ENCODE measurements at places on chromosomes 6 and 20.

GRCh38 chr6:152372945-152373344 is 264.2 kb downstream of the SYNE1 start:
- DNase-seq: no peak

DNA sequence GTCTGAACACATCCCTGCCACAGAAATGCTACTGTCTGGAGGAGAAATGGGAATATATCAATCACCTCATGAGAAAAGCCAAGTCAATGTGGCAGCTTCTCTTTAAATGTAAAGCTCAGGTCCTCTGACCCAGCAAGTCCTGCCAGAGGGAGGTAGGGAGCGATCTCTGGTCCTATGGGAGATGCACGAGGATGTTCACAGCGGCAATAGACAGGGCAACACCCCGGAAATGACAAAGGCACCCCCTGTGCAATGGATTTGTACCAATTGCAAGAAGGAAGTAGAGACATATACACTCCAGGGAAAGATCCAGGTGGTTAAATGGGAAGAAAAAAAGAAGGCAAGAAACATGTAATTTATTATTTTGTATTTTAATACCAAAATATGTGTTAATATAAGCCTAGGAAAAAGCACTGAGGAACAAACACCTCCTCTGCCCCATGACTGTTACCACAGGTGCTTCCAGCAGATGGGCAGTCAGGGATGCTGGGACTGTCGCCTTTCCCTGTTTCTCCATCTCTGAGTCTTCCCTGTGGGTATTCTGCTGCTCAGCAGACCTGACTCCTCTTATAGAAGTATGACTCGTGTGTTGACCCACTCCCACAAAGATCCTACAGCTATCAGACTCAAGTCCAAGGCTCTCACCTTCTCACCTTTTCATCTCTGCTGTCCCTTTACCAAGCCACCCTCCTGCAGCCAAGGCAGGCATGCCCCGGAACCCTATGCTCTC is 20.8 kb downstream of the ATP9A start:
- DNase-seq: no peak

- DNase-seq: no peak
Measured at GRCh38 chr6:16474772-16475493, 236.5 kb downstream of the GMPR start.

DNA sequence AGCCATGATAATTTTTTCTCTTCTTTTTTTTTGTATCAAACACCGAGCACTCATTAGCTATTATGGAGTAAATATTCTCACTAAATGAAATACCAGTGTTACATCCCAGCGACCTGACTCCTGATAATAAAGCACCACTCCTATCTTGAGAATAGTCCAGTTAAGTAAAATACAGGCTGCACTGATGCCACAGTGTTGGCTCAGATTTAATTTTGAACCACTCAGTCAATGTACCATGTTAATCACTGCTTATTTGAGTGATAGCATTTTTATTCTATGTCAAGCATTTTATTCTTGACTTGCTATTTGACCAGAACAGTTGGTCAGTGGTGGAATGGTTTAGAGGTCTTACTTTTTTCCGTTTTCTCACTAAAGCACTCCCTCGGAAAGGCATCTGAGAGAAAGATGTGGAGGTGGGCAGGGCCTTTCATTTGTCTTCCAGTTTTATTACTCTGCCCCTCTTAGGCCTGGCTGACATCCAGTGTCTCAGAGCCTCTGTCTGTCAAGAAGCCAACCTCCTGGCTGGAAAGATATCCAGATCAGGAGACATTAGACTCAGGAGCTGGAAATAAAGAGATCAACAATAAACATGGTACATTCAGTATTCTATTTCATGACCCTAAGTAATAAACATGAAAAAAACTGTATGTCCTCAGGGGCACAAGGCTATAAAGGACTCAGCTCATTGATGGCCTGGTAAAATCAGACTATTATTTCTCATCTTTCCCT is 457.8 kb downstream of the EPM2A start:
- no peak for DNase-seq

GRCh38 chr20:408843-409696 is 971 bp downstream of the RBCK1 start:
- no peak for DNase-seq

DNA sequence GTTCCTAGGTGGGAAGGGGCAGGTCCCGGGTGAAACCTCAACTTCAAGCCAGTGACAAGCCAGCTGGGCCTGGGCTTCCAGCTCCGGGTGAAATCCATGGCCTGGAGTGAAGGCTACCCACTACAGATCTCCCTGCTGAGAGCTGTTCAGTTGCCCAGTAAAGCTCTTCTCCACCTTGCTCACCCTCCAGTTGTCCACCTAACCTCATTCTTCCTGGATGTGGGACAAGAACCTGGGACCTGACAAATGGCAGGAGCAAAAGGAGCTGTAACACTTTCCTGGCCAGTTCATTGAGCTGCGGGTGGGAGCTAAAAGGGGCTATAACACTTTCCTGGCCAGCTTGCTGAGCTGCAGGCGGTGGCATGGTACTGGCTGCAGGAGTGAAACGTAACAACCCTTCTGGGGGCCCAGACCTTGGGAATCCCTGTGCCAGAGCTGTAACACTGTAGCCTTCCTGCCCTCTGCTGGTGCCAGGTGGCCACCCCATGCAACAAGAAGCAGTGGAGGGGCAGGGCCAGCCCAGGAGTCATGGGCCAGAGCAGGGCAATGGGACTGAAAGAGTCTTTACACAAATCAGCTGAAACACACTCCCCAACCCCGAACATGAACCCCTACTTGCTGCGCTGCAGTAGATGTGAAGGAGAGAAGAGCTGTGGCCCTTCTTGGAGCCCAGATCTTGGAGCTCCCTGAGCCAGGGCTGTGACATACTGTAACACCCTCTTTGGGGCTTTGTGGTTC is 3.6 kb upstream of the HINT3 start:
- peak; percentile 22 for DNase-seq

GRCh38 chr6:129115471-129115870 is 232.5 kb downstream of the LAMA2 start:
- DNase-seq: no peak

DNA sequence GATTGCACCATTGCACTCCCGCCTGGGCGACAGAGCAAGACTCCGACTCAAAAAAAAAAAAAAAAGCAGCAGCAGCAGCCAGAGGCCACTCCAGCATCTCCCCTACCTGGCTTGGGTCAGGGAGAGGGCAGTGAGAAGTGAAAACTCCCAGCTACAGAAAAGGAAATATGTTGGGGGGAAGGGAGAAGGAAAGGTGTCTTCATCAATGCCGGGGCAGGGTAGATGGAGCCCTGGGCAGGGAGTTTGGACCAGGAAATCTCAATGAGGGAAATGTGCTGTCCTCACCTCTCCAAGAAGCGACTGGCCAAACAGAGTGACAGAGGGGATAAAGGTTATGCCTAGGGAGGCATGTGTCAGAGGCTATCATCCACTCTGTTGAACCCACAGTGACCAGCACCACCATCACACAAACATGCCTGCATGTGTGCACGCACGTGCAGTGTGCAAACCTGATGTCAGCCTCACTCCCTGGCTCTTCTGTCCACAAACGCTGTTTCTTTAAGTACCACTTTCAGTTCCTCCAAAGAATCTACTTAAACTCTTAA is 887 bp upstream of the AIF1 start:
- DNase-seq: no peak

Data from fibroblast of gingiva (primary cell).